ENCODE measurements at places on chromosomes 6 and 20.

- no peak for DNase-seq
Observed at GRCh38 chr6:166258854-166259276, 49.3 kb downstream of the PRR18 start.

DNA sequence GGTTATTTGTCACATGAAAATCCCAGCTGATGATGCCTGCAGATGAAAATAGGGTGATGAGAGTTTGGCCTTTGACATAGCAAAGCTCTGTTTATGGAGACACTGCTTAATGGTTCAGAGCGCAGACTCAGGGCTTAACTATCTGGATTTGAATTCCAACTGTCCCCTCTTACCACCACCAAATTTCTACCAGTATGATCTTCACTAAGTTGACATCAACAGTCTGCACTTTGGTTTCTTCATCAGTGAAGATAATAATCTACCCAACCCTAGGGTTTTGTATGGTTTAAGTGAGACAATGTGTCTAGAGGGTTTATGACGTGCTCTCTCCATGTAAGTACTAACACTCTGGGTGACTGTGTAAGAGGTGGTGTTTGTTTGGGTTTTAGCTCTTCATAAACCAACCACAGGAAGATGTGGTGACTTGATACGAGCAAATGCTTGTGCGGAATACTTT lies 151.4 kb upstream of the TNFAIP3 start:
- no peak for DNase-seq

DNA sequence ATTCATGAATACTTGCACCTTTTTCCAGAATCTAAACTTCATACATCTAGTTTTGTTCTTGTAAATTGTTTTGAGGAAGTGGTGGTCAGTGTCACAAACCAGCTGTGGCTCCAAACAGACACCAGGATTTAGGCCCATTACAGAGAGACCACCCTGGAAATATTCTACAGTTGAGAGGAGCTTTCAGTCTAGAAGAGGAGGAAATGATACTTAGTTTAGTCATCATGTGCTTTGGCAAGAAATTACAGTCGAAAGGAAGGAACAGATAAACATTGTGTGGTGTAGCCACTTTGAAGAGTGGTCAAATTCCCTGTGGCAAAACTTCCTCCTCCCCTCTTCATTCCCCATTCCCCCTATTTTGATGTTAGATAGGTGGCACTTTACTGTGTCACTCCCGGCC lies 15.7 kb downstream of the DCBLD1 start:
- peak; percentile 85 for DNase-seq

- no peak for DNase-seq
Observed at GRCh38 chr20:2289475-2289874, 6.3 kb upstream of the TGM3 start.

DNA sequence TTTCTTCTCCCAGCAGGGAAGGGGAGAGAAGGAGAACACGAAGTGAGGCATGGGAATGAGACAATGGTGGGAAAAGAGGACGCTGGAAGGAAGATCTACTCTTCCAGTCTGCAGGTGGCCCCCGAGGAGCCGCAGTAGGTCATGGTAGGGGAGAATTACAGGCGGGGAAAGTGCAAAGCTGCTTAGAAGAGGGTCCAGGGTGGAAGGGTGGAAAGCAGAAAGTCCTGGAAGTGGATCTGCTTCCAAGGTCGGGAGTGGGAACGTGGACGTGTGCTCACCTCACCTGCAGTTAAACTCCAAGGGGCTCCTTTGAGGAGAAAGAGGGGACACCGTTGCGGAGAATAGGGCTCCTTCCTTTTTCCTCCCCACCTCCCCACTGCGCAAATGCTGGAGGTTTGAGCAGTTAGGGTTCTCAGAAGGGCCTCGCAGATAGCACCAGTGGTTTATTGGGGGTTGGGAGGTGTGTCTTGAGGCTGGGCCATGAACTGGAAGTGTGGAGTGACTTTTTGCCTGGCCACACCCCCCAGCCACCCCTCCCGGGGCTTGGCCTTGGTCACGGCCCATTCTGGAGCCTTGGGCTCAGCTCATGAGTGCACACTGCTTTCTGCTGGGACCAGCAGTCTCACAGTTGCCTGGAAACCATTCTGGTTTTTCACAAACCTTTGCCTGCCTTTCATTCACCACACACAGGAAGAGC lies 100.4 kb upstream of the MLN start:
- no peak for DNase-seq

GRCh38 chr6:50070101-50070500 lies 20.4 kb upstream of the DEFB112 start:
- no peak for DNase-seq

GRCh38 chr6:168934660-168935627 lies 318.7 kb downstream of the THBS2 start:
- peak; percentile 12 for DNase-seq

DNA sequence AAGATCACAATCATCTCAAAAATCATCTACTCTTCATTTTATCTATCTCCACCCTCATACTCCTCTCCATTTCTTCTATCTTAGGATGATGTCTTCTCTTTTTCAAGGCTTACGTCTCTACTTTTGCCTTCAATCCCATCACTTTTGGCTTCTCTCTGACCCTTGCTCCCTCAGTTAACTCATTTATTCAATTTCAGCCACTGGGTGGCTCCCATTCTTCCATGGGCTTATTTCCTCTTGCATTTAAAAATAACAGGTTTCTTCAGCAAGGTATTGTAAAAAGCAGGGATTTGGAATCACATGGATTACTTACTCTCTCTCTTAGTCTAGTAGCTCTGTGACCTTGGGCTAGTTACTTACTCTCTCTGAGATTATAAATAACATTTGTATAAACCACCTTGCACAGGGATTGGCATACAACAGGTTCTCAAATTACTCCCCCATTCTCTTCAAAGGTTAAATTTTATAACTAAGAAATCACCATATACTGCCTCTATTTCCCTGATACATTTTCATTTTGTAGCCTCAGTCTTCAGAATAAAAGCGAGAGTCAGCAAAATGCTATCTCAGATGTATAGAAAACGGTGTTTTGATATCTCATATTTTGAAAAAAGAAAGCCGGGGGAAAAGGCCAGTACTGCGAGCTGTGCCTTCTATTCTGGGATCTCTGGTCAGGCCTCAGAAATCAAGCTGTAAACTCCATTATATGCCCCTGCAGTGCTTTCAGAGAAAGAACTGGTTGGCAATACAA lies 5.5 kb downstream of the ZSCAN12 start:
- peak; percentile 17 for DNase-seq

GRCh38 chr20:2005831-2006426 lies 12.1 kb upstream of the PDYN start:
- DNase-seq = peak; percentile 45

DNA sequence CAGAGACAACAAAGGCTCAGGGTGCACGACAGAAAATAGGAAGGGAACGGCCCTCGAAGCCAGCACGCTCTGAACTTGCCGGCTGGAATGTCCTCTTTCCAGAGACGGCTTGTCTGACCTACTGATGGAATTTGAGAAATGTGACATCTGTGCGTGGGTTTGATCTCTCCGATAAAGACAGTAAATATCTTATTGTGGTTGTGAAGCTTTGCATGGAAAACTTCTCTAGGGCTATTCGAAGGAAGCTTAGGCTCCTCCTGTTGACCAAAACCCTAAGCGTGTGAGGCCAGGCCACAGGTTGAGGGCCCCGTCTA lies 247.3 kb downstream of the ZNF217 start:
- no peak for DNase-seq

DNA sequence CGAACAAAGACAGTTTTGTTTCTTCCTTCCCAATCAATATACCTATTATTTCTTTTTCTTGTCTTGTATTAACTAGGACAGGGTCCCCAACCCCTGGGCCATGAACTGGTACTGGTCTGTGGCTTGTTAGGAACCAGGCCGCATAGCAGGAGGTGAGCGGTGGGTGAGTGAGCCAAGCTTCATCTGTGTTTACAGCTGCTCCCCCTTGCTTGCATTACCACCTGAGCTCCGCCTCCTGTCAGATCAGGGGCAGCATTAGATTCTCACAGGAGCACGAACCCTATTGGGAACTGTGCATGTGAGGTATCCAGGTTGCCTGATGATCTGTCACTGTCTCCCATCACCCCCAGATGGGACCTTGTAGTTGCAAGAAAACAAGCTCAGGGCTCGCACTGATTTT lies 151.9 kb downstream of the CDKAL1 start:
- no peak for DNase-seq

DNA sequence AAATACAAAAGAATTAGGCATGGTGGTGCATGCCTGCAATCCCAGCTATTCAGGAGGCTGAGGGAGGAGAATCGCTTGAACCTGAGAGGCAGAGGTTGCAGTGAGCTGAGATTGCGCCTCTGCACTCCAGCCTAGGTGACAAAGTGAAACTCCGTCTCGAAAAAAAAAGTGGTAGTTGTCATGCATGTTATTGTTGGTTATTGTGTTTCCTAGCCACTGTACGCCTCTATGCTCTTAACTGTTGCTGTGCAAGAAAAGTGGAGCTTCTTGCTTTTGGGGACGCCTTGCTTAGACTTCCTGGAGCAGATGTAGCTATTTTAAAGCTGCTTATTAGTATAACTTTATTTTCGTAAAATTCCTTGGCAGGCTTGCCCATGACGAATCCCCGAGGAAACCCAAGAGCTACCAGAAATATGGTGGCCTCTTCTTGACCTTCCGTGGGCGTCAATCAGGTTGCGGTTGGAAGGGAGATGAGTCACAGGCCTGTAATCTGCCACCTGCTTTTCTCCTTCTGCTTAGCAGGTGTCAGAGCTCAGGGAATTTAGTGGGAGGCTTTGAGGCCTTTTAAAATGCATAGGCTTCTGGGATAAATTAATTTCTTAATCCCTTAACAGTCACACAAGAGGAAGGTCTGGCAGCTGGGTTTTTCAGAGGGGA lies 17.3 kb downstream of the GABRR2 start:
- DNase-seq = peak; percentile 98

GRCh38 chr6:16318538-16318937 lies 80.2 kb downstream of the GMPR start:
- peak; percentile 90 for DNase-seq

- DNase-seq = no peak
Observed at GRCh38 chr6:41539204-41539603, 7.0 kb upstream of the FOXP4 start.

GRCh38 chr6:90459225-90459758 lies 127.6 kb downstream of the MAP3K7 start:
- no peak for DNase-seq

GRCh38 chr6:163554663-163555062 lies 140.1 kb downstream of the QKI start:
- peak; percentile 69 for DNase-seq

DNA sequence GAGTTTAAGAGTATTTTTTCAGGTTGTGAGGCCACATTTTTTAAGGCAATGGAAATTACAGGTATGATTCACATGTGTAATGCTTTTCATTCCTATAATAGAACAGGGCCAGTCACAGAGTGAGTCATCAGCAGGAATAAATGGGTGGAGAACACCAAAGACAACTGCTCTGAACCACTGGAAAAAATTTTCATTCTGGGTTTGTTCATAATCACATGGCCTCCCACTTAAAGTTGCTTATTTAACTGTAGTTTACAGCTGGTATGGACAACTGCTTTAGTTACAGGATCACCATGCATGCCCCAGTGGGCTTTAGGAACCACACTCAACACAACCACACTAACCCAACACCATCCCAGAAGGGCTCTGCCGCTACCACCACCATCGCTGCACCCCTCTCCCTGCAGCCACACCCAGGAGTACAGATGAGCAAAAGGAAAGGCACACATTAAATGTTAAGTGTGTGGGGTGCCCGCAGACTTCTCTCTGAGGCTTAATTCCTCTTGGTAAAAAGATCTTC lies 107.0 kb upstream of the DST start:
- DNase-seq = peak; percentile 86

GRCh38 chr6:127118298-127119101 lies at the start of gene RSPO3:
Gene RSPO3, plus strand, starts transcription at chr6:127118671. Its CDS starts 522 bp downstream, at chr6:127119193.
- DNase-seq = peak; percentile 33

GRCh38 chr6:56246881-56247653 lies at the start of gene COL21A1:
Gene COL21A1, minus strand, starts transcription at chr6:56247580. Its CDS starts 64,962 bp downstream, at chr6:56182618.
- peak; percentile 41 for DNase-seq

DNA sequence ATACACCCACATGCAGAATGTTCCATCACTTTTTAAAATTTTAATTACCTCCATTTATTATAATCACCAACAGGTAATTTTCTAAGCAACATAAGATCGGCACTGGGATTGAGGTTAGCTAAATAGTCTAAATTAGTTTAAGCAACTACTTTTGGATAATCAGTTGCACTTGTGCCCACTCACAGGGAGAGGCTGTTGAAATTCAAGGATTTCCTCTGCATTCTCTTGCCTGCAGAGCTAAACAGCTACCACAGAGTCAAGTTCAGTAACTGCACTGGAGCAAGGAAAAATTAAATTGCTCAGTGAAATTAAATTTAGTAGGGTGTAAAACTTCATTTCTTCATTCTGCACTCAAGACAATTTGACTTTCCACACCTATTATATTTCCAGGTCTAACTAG lies 120.7 kb upstream of the CCDC28A start:
- DNase-seq = no peak

DNA sequence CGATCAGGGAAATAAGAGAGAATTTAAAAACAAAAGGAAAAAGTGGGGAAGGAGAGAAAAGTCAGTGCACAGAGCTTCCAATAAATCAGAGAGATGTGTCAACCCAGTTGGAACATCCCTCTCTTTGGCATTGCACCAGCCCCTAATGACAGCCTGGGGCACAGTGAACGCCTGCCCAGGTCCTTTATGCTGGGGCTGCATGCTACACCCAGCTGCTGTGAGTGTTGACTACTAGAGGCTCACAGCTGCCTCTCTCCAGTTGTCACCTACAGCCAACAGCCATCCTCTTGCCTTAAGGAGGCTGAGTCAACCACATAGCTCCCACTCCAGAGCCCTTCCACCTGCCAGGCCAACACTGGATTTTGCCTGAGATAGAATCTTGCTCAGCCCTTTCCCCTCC lies 19.0 kb downstream of the OR2H2 start:
- no peak for DNase-seq

DNA sequence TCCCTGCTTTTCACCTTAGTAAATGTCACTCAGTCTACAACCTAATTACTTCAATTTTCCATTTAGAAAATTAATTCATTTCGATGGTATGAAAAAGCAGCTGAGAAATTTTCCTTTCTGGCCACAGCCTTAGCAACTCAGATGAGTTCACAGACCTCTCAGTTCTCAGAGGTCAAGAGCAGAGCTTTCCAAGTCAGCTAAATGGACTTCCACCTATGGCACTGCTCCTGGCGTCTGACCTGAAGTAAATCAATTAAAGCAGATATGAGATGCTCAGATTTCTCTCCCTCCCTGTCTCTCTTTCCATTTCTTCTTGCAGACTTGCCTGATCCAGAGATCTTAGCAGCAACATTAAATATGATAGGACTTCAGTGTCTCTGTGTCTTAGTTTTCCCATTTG lies 412.6 kb downstream of the QKI start:
- DNase-seq = no peak

GRCh38 chr6:77561768-77562314 lies 91.0 kb upstream of the MEI4 start:
- peak; percentile 12 for DNase-seq

- DNase-seq = peak; percentile 24
Observed at GRCh38 chr20:1895674-1896483, 672 bp downstream of the SIRPA start.
